ENCODE measurements at places on chromosomes 2 and 18. TPM values are rescaled to one million over a fixed set of nuclear protein-coding genes. Genes with fewer than 3 reads are reported as not detected.

The MSTN gene
- 0.07 TPM for total RNA-seq

The NHEJ1 gene
- 21.9 TPM for total RNA-seq

The WNT10A gene
- total RNA-seq = 0.07 TPM

The SERPINB12 gene
- not detected for total RNA-seq

The CASP8 gene
- 17.2 TPM for total RNA-seq

The EVA1A gene
- 53.2 TPM for total RNA-seq

The POTEJ gene
- total RNA-seq = not detected

The C2orf15 gene
- not detected for total RNA-seq

The TM4SF20 gene
- not detected for total RNA-seq

The KHK gene
- total RNA-seq = 3.4 TPM

The IL36B gene
- not detected for total RNA-seq

The ST8SIA5 gene
- 0.13 TPM for total RNA-seq

The EPB41L3 gene
- total RNA-seq = 129 TPM

The ASB18 gene
- not detected for total RNA-seq

The HDHD2 gene
- total RNA-seq = 16.9 TPM

The UGT1A5 gene
- total RNA-seq = not detected

The RNF152 gene
- total RNA-seq = 35.0 TPM

The MATN3 gene
- total RNA-seq = 3.5 TPM

The YES1 gene
- total RNA-seq = 418 TPM

The CLEC4F gene
- not detected for total RNA-seq

The HTR2B gene
- 0.07 TPM for total RNA-seq

The MYOM1 gene
- under 0.01 TPM for total RNA-seq

The PTPRN gene
- total RNA-seq = not detected
